ENCODE measurements at places on chromosomes 7 and 10.
A peak's percentile ranks its signal among the peaks of the same experiment; 100 is the strongest.

- DNase-seq = no peak
Observed at GRCh38 chr7:134504660-134505164, 22.7 kb upstream of the AKR1B10 start.

DNA sequence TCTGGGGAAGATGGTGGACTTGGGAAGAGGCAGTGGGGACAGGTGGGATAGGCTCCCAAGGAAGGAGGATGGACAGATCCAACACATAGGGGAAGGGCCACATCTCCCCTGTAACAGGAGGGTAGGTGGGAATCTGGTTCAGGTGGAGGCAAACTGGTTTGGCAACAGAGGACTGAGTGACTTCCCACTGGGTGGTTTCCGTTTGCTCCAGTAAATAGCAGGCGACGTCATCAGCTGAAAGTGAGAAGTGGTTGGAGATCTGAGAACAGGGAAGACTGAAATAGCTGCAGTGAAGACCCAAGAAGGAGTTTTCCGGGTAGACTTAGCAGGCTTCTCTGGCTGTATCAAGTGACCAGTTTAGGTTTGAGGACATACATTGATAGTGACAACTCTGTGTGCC is 504.4 kb downstream of the GALNT17 start:
- DNase-seq = no peak

DNA sequence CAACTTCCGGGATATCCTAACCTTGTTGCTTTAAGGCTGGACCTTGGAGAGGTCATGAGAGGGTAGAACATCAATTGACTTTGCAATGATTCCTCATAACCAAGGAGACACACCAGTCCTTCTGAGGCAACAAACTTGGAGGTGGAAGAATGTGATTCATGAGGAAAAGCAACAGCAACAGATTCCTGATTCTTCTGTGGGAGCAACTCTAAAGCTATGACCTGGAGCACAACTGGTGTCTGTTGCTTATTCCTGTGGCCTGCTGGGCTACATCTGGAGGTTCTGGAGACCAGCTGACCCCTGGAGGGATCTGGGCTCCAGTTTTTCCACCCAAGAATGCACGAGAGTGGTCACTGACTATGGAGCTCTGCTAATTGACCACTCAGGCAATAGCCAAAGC is 116.6 kb downstream of the CREB5 start:
- no peak for DNase-seq

DNA sequence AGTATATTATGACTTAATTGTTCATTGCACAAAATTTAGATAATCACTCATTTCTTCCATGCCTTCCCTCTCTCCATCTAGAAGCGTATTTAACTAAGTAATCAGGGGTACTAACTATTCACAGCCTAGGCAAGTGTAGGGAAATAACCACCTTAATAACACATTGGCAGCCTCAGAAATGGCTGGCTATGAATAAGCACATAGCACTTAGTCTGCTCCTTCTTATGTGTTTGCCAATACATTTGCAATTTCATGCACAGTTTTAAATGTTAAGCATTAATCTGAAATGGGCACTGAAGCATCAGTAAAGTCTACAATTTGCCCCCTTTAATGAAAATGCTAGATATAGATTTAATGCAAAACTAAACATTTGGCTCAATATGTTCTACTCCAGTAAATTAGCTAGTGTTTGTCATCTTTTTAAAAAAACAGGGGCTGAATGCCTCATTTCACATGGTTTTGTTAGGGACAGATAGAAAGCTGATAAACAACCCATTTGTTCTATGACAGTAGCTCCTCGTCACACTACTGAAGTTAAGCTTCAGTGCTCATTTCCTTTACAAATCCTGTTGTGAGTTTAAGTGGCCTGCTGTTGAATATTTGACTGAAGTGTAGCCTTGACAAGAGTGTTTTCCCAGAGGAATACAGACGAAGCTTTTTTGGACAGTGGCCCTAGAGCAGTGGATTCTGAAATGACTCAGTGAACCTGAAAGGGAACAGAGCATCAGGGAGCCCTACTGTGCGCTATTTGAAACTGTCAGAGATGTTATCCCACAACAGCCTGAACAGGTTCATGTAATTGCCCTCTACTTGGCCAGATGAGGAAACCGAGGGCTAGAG is 30.5 kb downstream of the HHEX start:
- no peak for DNase-seq

DNA sequence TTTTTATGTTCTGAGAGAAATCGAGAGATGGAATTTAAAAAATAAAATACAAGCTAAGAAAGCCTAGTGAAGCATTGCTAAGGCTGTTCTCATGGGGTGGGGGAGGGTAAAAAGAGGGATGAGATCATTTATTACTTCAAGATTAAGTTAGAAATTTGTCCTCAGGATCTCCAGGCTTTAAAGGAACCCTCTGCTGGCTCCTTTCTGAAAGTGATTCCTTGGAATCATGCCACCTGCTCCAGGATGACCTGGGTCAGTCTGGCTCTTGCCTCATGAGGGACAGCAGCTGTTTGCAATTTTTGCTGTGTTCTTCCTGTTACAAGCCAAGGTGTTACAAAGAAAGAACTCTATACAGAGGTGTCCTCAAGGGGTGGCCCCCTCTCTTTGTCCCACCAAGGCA is 69.8 kb downstream of the CDK1 start:
- peak; percentile 10 for DNase-seq

DNA sequence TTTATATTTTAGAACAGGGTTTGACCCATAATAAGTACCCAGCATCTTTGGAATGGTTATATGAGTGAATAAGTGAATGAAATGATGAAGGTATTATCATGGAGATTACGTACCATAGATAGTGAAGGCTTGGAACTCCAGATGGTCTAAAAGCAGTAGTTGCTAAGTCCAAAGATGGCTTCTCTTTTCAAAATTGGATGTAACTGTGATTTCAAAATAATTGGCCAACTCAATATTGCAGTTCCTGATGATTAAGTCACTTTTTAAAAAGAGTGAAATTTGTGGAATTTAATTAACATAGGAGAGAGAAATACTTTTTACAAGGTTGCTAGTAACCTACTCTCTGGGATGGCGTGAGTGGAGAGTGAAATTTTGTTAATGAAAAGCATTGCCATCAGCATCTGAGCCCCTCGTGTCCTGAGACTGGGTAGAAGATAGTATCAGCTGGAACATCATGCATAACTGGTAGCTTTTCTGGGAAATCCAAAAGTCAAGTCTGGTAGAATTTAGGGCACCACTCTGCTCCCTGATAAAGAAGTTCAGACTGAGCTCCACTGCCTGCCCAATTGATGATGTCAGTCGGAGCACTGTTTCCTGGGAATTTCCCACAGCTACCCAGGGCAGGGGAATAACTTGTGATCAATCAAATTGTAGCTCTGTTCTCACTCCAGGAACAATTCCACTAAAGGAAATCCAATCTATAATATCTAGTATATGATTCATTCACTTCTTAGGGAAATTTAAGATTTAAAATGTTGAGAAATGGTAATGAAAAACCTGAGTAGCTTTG is 3.2 kb downstream of the GPR141 start:
- no peak for DNase-seq

GRCh38 chr10:44716470-44717015 is 194.6 kb upstream of the TMEM72 start:
- DNase-seq = no peak

GRCh38 chr10:47071891-47072290 is 160.7 kb downstream of the PTPN20 start:
- no peak for DNase-seq
